ENCODE measurements at places on chromosomes 5 and 9.

DNA sequence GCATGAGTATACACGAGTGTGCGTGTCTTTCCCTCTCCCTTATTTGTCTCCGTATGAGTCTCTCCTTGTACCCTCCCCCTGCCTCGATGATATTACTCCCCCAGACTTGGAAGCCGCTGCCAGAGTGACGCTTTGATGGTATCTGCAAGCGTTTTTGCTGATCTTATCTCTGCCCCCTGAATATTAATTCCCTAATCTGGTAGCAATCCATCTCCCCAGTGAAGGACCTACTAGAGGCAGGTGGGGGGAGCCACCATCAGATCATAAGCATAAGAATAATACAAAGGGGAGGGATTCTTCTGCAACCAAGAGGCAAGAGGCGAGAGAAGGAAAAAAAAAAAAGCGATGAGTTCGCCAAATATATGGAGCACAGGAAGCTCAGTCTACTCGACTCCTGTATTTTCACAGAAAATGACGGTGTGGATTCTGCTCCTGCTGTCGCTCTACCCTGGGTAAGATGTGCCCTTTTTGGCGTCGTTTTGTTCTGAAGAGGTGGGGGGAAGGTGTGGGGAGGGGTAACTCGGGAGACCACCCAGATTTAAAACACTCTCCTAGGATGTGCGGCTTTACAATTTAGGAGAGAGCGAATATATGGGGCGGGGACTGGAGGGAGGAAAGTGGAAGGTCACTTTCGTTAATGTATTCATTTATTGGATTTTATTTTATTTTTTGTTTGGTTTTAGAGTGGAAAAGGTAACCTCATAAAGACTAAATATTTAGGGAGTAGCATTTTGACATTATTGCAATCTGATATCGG is at the start of gene GABRG2:
TSS of gene GABRG2 (plus strand) at position 119 of the 757 bp plus-strand sequence. CDS start at position 346, 227 bp downstream.
- no peak for DNase-seq

DNA sequence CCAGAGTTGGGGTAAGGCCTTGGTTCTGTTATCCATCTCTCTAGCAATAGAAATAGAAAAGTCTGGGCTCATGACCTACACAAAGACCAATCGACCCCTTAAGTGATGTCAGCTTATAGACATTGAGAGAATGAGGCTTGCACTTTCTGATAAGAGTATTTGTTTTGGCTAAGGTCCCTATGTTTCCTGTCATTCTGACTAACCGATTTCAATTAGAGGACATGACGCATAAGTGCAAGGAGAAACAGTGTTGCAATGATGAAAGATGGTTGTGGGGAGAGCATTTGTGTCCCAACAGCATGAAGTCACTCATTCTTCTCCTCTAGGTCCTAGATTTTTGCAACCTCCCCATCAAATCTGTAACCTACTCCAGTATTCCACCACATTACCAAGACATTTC is 255.1 kb downstream of the MAT2B start:
- no peak for DNase-seq

GRCh38 chr5:11928909-11929308 is 24.7 kb upstream of the CTNND2 start:
- DNase-seq: no peak

DNA sequence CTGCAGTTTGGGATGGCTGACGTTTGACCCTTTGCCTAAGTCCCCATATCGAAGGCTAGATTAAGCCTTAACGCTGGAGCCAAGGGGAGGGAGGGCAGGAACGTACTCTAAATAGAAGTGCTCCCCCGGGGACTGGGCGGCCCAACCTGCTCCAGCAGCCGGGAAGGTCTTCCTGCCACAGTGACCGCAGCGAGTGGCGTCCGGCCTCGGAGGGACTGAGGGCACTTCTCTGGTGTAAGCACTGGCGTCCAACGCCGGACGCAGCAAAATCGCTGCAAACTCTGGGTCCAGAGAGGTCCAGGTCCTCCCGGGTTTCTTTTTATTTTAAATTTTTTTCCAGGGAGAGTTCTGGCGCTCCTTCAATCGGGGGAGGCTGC is 505 bp upstream of the ACER2 start:
- DNase-seq: no peak

Measured in activated naive CD4-positive, alpha-beta T cell (primary cell).